A549 (cell line): ENCODE measurements at places on chromosomes 5 and 9. TPM values are rescaled to one million over a fixed set of nuclear protein-coding genes. Genes with fewer than 3 reads are reported as not detected.

Gene DDX46
- polyA plus RNA-seq: 97.9 to 104 TPM (median 103 TPM) in 3 replicates

Gene TAF11L5
- polyA plus RNA-seq: not detected in 3 replicates

Gene INSL6
- not detected in 3 replicates for polyA plus RNA-seq

Gene NINJ1
- polyA plus RNA-seq: 60.4 to 69.6 TPM (median 62.0 TPM) in 3 replicates

Gene EIF4E1B
- polyA plus RNA-seq: not detected in 3 replicates

Gene WNK2
- 6.7 to 7.1 TPM (median 7.1 TPM) in 3 replicates for polyA plus RNA-seq

Gene IQGAP2
- 3.1 to 5.3 TPM (median 4.9 TPM) in 3 replicates for polyA plus RNA-seq

Gene CCIN
- 0.05 TPM in 2 of 3 replicates, not detected in the other for polyA plus RNA-seq

Gene PCDHB10
- 0.04 TPM in 1 of 3 replicates, not detected in the others for polyA plus RNA-seq

Gene DAPK1
- 46.1 to 57.0 TPM (median 55.2 TPM) in 3 replicates for polyA plus RNA-seq

Gene PCDHB9
- 0.01 to 0.13 TPM (median 0.11 TPM) in 3 replicates for polyA plus RNA-seq

Gene GARIN3
- not detected in 3 replicates for polyA plus RNA-seq

Gene SLCO6A1
- not detected in 3 replicates for polyA plus RNA-seq

Gene LCN12
- polyA plus RNA-seq: 2.8 to 3.6 TPM (median 3.0 TPM) in 3 replicates

Gene PGM5
- not detected in 3 replicates for polyA plus RNA-seq

Gene WHRN
- 2.7 to 3.2 TPM (median 2.9 TPM) in 3 replicates for polyA plus RNA-seq

Gene RUSC2
- 21.0 to 21.6 TPM (median 21.2 TPM) in 3 replicates for polyA plus RNA-seq

Gene ADAMTS16
- 0.71 to 0.83 TPM (median 0.83 TPM) in 3 replicates for polyA plus RNA-seq

Gene STKLD1
- 0.29 to 1.4 TPM (median 1.2 TPM) in 3 replicates for polyA plus RNA-seq

Gene SLC25A2
- not detected in 3 replicates for polyA plus RNA-seq

Gene DPM2
- polyA plus RNA-seq: 45.9 to 50.1 TPM (median 46.3 TPM) in 3 replicates

Gene GAS1
- 0.03 TPM in 1 of 3 replicates, not detected in the others for polyA plus RNA-seq

Gene DNAH5
- polyA plus RNA-seq: 0.15 to 0.24 TPM (median 0.21 TPM) in 3 replicates

Gene STX17
- polyA plus RNA-seq: 13.8 to 14.4 TPM (median 14.3 TPM) in 3 replicates

Gene TTC39B
- polyA plus RNA-seq: 0.52 to 0.94 TPM (median 0.59 TPM) in 3 replicates

Gene KLHL3
- 0.31 to 0.46 TPM (median 0.35 TPM) in 3 replicates for polyA plus RNA-seq

Gene NSUN2
- 99.4 to 109 TPM (median 101 TPM) in 3 replicates for polyA plus RNA-seq

Gene SMC2
- 33.1 to 35.5 TPM (median 33.9 TPM) in 3 replicates for polyA plus RNA-seq

Gene FOXD4
- polyA plus RNA-seq: 0.45 to 0.50 TPM (median 0.49 TPM) in 3 replicates

Gene CER1
- polyA plus RNA-seq: not detected in 3 replicates

Gene PTGDS
- polyA plus RNA-seq: 0.18 to 0.34 TPM (median 0.26 TPM) in 3 replicates

Gene ZMAT2
- polyA plus RNA-seq: 208 to 209 TPM (median 209 TPM) in 3 replicates
